ENCODE measurements at places on chromosomes 7 and 10.

- DNase-seq: peak; percentile 8
Observed at GRCh38 chr7:77866370-77866769, 67.8 kb downstream of the PHTF2 start.

DNA sequence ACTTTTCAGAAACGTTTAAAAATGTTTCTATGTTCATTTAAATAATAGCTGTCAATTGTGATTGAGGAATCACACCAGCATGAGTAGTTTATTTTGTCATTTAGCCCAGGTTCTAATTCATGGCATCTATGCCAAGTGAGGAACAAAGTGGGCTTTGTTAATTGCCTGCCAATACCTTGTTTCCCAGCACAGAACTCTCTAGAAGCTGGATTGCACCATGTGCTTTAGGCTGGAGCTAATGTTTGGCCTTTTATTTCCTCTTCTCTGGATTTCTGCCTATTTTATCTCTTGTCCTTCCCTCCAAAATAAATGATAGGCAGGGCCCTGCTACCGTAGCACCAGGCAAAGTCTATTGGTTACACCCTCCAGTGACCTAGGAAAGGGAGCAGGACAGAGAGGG, 109.9 kb upstream of the ITGB1 start:
- no peak for DNase-seq

GRCh38 chr7:143419880-143420279, 11.2 kb upstream of the EPHA1 start:
- DNase-seq: no peak

- no peak for DNase-seq
Observed at GRCh38 chr10:98675902-98676301, 229.2 kb upstream of the HPS1 start.

GRCh38 chr10:93085272-93085859, 11.7 kb downstream of the CYP26A1 start:
- DNase-seq: no peak

DNA sequence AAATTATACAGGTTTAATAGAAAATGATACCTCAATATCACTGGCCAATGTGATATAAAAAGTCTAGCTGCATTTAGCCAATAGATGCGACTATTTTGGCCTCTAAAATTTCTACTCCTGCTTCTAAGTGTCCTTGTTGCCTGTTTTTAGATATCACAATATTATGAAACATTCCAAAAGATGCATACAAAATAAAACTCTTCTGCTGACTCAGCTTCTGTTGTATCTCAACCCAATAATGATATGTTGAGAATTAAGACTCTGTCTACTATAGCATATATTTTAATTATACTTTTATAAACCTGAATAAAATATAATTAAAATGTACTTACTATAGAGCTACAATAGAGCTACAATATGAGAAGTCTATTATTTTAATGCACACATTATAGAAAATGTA, 661.0 kb upstream of the TEX47 start:
- no peak for DNase-seq

GRCh38 chr10:44981172-44982113, 2.8 kb upstream of the DEPP1 start:
- DNase-seq: peak; percentile 84

- no peak for DNase-seq
Observed at GRCh38 chr7:151856098-151856497, 20.8 kb downstream of the PRKAG2 start.

GRCh38 chr10:51907361-51907760, 208.0 kb upstream of the CSTF2T start:
- DNase-seq: no peak

Data from NCI-H226 (cell line).